ENCODE measurements at places on chromosomes 4 and X.

- DNase-seq = no peak
Observed at GRCh38 chr4:20735931-20736330, 35.7 kb downstream of the PACRGL start.

GRCh38 chr4:168449719-168450452 lies 30.4 kb downstream of the DDX60L start:
- peak; percentile 14 for DNase-seq

DNA sequence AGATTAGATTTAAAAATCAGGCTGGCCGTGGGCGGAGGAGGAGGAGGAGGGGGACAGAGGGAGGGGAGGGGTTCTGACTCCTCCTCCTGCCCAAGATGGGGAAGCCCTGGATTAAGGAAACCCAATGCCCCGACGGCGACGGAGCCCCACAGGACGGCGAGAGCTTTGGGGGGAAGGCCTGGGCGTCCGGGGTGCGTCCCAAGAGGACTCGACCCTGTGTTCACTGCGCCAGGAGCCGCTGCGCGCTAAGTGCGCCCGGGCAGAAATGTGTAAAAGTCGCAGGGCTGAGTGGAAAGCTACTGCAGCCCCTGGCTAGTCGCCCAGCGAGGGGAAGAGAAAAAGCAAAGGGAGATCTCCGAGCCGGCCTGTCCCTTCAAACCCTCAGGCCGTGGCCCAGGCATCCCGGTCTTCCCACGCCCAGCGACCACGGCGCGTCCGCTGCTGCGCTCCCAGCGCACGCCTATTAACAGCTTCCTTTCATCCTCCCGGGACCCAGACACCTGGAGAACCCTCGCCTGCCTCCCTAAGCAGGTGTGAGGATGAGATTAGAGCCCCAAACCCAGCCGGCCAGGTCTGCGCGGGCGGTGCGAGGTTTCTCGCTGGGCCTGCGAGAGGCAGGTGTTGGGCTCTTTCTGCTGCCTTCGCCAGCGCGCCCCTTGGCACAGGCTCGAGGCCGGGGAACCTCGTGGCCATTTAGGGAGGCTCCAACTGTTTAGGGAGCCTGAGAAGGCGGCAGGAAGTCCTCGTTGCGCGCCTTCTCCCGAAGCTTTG lies 1.4 kb upstream of the RPS6KA3 start:
- DNase-seq = peak; percentile 4

GRCh38 chrX:70494441-70494840 lies 49.8 kb downstream of the DLG3 start:
- peak; percentile 7 for DNase-seq

GRCh38 chrX:72307646-72308051 lies 1.9 kb upstream of the CITED1 start:
- DNase-seq = no peak

Data from stimulated activated CD4-positive, alpha-beta T cell treated with anti-CD3 and anti-CD28 coated beads, Interleukin-4, amount 100 ng/mL, for 24 hours (primary cell).